Brain pericyte (primary cell): ENCODE measurements at places on chromosomes 3 and 15.
A peak's percentile ranks its signal among the peaks of the same experiment; 100 is the strongest.

GRCh38 chr3:159733194-159733860 is 255.3 kb upstream of the IL12A start:
- DNase-seq: no peak

GRCh38 chr3:154137036-154137435 is 15.8 kb downstream of the ARHGEF26 start:
- no peak for DNase-seq

- DNase-seq: peak; percentile 64
These were observed at the start of gene DUT for GRCh38 chr15:48330855-48331795. Gene DUT (plus strand): TSS chr15:48331429. CDS start chr15:48331516, 87 bp downstream.

GRCh38 chr3:42686832-42687650 is 1.7 kb downstream of the KLHL40 start:
- no peak for DNase-seq

DNA sequence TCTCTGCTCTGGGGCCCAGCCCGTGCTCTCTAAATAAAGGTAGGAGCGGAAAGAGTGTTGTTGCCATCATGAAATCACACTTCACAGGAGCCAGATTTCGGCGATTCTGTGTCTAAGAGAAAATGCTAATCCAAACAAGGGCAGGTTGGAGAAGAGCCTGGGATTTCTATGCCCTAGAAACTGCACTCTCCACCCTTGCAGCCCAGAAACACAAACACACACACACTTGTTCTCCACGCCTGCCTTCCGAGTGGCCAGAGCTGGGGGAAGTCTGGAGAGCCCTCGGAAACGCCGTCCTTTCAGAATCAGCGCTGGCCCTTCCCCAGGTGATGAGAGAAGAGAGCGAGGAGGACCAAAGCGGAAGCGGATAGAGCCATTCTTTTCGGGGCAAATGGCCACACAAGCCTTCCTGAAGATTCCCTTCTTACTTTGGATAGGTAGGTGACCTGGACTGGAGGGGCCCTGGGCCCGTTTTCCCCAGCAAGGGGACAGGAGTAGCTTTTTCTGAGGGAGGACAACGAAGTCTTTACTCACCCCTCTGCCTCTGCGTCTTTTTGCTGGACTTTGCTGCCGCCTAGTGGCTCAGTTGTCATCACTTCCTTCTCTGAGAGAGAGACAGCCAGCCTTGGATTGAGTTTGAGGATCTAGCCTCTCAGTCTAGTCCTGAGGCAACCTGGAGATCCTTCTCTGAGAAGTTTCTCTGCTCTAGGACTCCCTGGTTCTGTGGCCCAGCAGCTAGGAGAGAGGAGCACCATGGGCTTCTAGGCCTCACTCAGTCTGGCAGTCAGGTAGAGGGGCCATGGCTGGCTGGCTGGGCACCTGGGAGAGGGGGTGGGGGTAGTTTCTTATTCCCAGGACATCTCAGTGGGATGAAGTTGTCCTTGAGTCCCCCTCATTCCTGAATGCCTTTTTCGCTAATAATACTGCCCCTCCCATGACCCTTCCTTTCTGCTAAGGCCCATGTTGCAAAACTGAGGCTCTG is 37.7 kb downstream of the SENP8 start:
- DNase-seq: peak; percentile 37
